ENCODE measurements at places on chromosomes 3 and 15. TPM values are rescaled to one million over a fixed set of nuclear protein-coding genes. Genes with fewer than 3 reads are reported as not detected.

- H3K36me3 ChIP-seq: no peaks in the 10 kb centered on the region
- no peak overlapping the region for H3K27ac ChIP-seq
- DNase-seq: no peak
- peaks cover 15% of the 10 kb centered on the region for H3K27me3 ChIP-seq
Measured at GRCh38 chr15:56077081-56077480, 83.7 kb upstream of the NEDD4 start.

- H3K4me3 ChIP-seq: no peak overlapping the region
- no peaks in the 10 kb centered on the region for H3K27me3 ChIP-seq
- H3K36me3 ChIP-seq: peaks cover 3% of the 10 kb centered on the region
Measured at GRCh38 chr3:179710079-179710478, 57.2 kb downstream of the USP13 start.

DNA sequence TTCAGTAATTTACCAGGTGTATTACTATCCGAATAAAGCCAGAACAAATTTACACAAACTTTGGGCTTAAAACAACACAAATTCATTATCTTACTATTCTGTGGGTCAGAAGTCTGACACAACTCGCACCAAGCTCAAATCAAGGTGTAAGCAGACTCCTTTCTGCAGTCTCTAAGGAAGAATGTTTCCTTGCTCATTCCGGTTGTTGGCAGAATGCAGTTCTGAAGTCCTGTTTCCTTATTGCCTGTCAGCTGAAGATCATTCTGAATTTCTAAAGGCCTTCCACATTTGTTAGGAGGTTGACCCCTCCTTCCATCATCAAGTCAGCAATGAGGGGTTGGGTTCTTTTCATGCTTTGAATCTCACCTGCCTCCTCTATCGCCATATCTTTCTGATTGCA, 183.2 kb downstream of the FHIT start:
- no peaks in the 10 kb centered on the region for H3K36me3 ChIP-seq
- no peak overlapping the region for H3K4me3 ChIP-seq
- no peak for DNase-seq
- no peak overlapping the region for H3K27ac ChIP-seq
- H3K4me1 ChIP-seq: no peaks in the 10 kb centered on the region

GRCh38 chr3:141798448-141798845, 35.2 kb downstream of the GRK7 start:
- H3K27ac ChIP-seq: no peak overlapping the region
- H3K36me3 ChIP-seq: no peaks in the 10 kb centered on the region
- peak overlapping the region; percentile 84 for H3K4me3 ChIP-seq
- H3K4me1 ChIP-seq: peaks cover 42% of the 10 kb centered on the region
- H3K27me3 ChIP-seq: peaks cover 4% of the 10 kb centered on the region

Gene CAPN7
- 25.4 TPM for total RNA-seq
